ENCODE measurements at places on chromosomes 3 and 15. TPM values are rescaled to one million over a fixed set of nuclear protein-coding genes. Genes with fewer than 3 reads are reported as not detected.

The QRICH1 gene
- 90.7 TPM for polyA plus RNA-seq

The SAMMSON gene
- polyA plus RNA-seq = 2.2 TPM

The AADACL2 gene
- polyA plus RNA-seq = not detected

The CP gene
- 0.30 TPM for polyA plus RNA-seq

The NAA50 gene
- 120 TPM for polyA plus RNA-seq

The GHRL gene
- 0.16 TPM for polyA plus RNA-seq

The MDFIC2 gene
- not detected for polyA plus RNA-seq

The MELTF gene
- polyA plus RNA-seq = 8.6 TPM

The TERC gene
- not detected for polyA plus RNA-seq

The IGSF11 gene
- polyA plus RNA-seq = 1.8 TPM

The CCDC54 gene
- not detected for polyA plus RNA-seq

The GOLGA8Q gene
- not detected for polyA plus RNA-seq

The ATP13A4 gene
- polyA plus RNA-seq = not detected

The MESP1 gene
- polyA plus RNA-seq = 0.78 TPM

The DTWD1 gene
- 34.4 TPM for polyA plus RNA-seq

The SLCO2A1 gene
- 1.0 TPM for polyA plus RNA-seq

The FMN1 gene
- polyA plus RNA-seq = not detected

The CA12 gene
- polyA plus RNA-seq = 0.89 TPM

Measured in K562 (cell line).